ENCODE measurements at places on chromosomes 16 and 17. TPM values are rescaled to one million over a fixed set of nuclear protein-coding genes. Genes with fewer than 3 reads are reported as not detected.

- DNase-seq = no peak
- H3K27me3 ChIP-seq = no peaks in the 10 kb centered on the region
- no peak overlapping the region for H3K27ac ChIP-seq
- H3K4me3 ChIP-seq = no peak overlapping the region
- no peaks in the 10 kb centered on the region for H3K36me3 ChIP-seq
- H3K4me1 ChIP-seq = no peaks in the 10 kb centered on the region
Measured at GRCh38 chr17:38981636-38982035, 14.4 kb upstream of the FBXO47 start.

DNA sequence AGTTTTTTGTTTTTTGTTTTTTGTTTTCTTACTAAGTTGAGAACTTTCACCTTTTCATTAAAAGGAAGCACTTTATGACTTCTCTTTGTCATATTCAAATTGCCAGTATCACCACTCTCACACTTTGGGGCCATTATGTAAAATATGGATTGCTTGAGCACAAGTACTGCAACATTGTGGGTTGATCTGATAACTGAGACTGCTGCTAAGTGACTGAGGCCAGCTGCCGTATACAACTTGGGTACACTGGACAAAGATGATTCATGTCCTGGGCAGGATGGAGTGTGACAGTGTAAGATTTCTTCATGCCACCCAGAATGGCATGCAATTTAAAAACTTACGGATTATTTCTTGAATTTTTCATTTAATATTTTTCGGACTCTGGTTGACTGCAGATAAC lies 7.8 kb downstream of the TTC19 start:
- H3K36me3 ChIP-seq = peaks cover 83% of the 10 kb centered on the region
- no peaks in the 10 kb centered on the region for H3K4me1 ChIP-seq
- H3K4me3 ChIP-seq = no peak overlapping the region
- no peak for DNase-seq

DNA sequence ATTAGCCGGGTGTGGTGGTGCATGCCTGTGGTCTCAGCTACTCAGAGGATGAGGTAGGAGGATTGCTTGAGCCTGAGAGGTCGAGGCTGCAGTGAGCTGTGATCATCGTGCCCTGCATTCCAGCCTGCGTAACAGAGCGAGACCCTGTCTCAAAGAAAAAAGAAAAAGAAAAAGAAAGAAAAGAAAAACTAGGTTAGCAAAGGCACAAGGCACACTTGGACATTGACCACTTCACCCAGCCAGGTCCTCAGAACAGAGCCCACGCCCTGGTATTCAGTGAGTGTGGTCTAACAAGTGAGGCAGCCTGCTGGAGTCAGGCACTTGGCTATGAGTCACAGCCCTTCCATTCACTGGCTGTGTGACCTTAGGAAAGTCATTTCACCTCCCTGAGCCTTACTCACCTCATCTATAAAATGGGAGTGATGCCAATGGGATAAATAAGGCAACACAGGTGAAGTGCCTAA lies 10.4 kb downstream of the MILR1 start:
- H3K36me3 ChIP-seq = no peaks in the 10 kb centered on the region
- no peak overlapping the region for H3K4me3 ChIP-seq
- no peaks in the 10 kb centered on the region for H3K27me3 ChIP-seq
- DNase-seq = no peak

- H3K27me3 ChIP-seq = no peaks in the 10 kb centered on the region
- H3K36me3 ChIP-seq = no peaks in the 10 kb centered on the region
- no peak overlapping the region for H3K4me3 ChIP-seq
- no peak overlapping the region for H3K27ac ChIP-seq
Measured at GRCh38 chr17:71975331-71975801, 145.5 kb upstream of the SOX9 start.

DNA sequence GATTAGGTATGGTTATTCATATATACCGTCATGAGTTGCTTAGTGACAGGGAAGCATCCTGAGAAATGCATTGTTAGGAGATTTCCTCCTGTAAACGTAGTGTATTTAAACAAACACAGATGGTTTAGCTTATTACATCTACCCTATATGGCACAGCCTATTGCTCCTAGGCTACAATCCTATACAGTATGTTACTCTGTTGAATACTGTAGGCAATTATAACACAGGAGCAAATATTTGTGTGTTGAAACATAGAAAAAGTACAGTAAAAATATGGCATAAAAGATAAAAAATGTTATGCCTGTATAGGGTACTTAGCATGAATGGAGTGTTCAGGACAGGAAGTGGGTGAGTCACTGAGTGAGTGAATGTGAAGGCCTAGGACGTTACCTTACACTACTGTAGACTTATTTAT lies 157.7 kb downstream of the CDH11 start:
- no peaks in the 10 kb centered on the region for H3K36me3 ChIP-seq
- no peak overlapping the region for H3K27ac ChIP-seq
- H3K4me3 ChIP-seq = no peak overlapping the region
- no peaks in the 10 kb centered on the region for H3K27me3 ChIP-seq
- no peaks in the 10 kb centered on the region for H3K4me1 ChIP-seq

- no peak for DNase-seq
- H3K4me3 ChIP-seq = no peak overlapping the region
- H3K4me1 ChIP-seq = peaks cover 23% of the 10 kb centered on the region
- peaks cover 8% of the 10 kb centered on the region for H3K36me3 ChIP-seq
- H3K27ac ChIP-seq = no peak overlapping the region
- no peaks in the 10 kb centered on the region for H3K27me3 ChIP-seq
Measured at GRCh38 chr16:1940273-1941161, 2.5 kb downstream of the MSRB1 start.

DNA sequence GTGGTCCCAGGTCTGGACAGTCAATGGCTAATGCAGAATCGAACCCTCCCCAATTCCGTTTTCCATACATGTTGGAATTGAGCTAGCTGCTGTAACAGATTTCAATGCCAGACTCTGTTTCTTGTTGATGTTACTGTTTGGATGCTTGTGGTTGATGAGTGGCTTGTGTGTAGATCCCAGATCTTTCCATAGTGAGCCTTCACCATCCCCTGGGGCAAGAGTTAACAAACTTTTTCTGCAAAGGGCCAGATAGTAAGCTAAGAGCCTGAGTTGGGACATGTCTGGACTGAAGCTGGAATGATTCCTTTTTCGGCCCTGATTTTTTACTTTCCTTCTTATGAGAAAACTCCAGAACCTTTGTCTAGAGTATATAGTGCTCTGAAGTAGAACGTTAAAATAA lies 296.3 kb downstream of the CPPED1 start:
- no peaks in the 10 kb centered on the region for H3K4me1 ChIP-seq
- H3K36me3 ChIP-seq = no peaks in the 10 kb centered on the region
- no peaks in the 10 kb centered on the region for H3K27me3 ChIP-seq

GRCh38 chr17:14389681-14390080 lies 88.8 kb downstream of the HS3ST3B1 start:
- H3K4me1 ChIP-seq = no peaks in the 10 kb centered on the region
- no peaks in the 10 kb centered on the region for H3K36me3 ChIP-seq
- H3K4me3 ChIP-seq = no peak overlapping the region
- no peaks in the 10 kb centered on the region for H3K27me3 ChIP-seq
- DNase-seq = no peak
- H3K27ac ChIP-seq = no peak overlapping the region

- H3K4me3 ChIP-seq = no peak overlapping the region
- H3K27ac ChIP-seq = no peak overlapping the region
- no peaks in the 10 kb centered on the region for H3K4me1 ChIP-seq
Measured at GRCh38 chr17:28755486-28755885, 11.7 kb downstream of the TRAF4 start.

DNA sequence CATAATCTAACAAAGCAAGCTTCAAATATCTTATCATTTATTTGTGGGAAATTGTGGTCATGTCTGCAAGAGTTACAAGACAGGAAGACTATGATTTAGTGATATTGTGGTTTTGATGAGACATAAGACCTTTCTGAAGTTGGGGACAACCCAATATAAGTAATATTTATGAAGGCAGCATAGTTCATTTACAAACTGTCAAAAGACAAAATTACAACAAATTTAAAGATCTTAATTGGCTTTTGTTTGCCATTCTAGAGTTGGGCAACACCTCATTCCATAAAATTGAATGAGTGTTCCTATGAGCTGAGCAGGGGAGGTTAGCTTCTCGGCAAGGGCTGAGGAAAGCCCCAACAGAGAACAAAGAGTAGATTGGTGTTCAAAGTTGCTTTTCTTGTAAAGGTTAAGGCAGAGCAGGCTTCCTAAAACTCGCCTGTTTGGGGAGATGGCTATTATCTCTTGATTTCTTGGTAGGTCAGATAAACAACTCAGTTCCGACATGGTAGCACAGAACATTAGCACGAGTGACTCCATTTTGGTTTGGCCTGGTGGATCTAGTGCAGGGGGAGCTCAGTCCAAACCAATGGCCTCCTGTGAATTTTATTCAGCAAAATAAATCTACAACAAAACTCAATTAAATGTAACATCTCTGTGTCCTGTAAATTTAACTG lies 10.9 kb upstream of the MMD start:
- H3K4me1 ChIP-seq = no peaks in the 10 kb centered on the region
- no peak for DNase-seq
- peaks cover 2% of the 10 kb centered on the region for H3K27me3 ChIP-seq
- no peaks in the 10 kb centered on the region for H3K36me3 ChIP-seq
- H3K4me3 ChIP-seq = no peak overlapping the region
- no peak overlapping the region for H3K27ac ChIP-seq

DNA sequence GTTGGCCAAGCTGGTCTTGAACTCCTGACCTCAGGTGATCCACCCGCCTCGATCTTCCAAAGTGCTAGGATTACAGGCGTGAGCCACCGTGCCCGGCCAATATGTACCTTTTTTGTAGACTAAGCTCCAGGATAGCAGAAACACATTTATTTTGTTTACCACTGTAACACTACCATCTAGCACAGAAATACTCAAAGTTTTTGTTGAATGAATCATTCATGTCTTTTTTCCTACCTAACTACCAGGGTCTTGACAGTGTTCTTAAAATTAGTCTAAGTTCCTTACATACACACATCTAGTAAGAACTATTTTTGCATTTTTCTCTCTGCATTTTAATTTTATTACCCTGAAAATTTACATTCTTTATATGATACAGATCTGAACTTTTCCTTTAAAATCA lies 44.4 kb downstream of the AKAP10 start:
- no peak for DNase-seq
- no peaks in the 10 kb centered on the region for H3K27me3 ChIP-seq
- no peak overlapping the region for H3K27ac ChIP-seq
- H3K4me3 ChIP-seq = no peak overlapping the region

GRCh38 chr16:8683640-8684039 lies 9.2 kb downstream of the ABAT start:
- no peak for DNase-seq
- H3K27me3 ChIP-seq = no peaks in the 10 kb centered on the region
- no peak overlapping the region for H3K4me3 ChIP-seq

DNA sequence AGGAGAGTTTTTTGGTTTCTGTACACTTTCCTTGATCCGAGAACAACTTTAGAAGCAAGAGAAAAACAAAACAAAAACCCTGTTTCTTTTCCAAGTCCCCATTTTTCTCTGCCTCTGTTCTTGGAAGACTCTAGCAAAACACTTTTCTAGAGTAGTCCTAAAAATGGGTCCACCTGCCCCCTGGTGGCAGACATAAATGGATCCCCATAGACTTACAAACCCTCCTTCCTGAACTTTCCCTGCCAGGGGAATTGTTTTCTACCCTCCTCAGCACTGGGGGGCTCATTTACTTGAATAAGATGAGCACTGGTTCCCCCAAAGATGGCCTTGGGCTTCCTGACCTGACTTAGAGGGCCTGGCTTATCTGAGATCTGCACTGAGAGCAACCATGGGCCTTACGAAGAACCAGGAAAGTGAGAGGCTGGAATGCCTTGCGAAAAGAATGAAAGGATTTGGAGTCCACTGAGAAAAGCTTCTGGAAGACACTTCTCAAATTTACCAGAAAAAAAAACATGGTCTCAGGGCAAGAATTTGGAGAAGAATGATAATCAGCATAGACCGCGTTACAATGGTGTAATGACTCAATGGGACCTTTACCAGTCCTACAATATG lies 48.0 kb upstream of the CDYL2 start:
- no peak overlapping the region for H3K4me3 ChIP-seq
- H3K27ac ChIP-seq = no peak overlapping the region
- no peak for DNase-seq
- H3K4me1 ChIP-seq = no peaks in the 10 kb centered on the region
- H3K27me3 ChIP-seq = peaks cover 5% of the 10 kb centered on the region

- H3K4me1 ChIP-seq = no peaks in the 10 kb centered on the region
- DNase-seq = no peak
- H3K4me3 ChIP-seq = no peak overlapping the region
- H3K27me3 ChIP-seq = peaks cover 19% of the 10 kb centered on the region
- H3K36me3 ChIP-seq = no peaks in the 10 kb centered on the region
Measured at GRCh38 chr17:27906623-27907022, 13.5 kb upstream of the LYRM9 start.

- H3K27me3 ChIP-seq = no peaks in the 10 kb centered on the region
- no peaks in the 10 kb centered on the region for H3K36me3 ChIP-seq
- H3K27ac ChIP-seq = peak overlapping the region; percentile 66
- H3K4me3 ChIP-seq = peak overlapping the region; percentile 61
- peaks cover 18% of the 10 kb centered on the region for H3K4me1 ChIP-seq
Measured at GRCh38 chr17:489758-490329, 137.2 kb upstream of the RPH3AL start.

DNA sequence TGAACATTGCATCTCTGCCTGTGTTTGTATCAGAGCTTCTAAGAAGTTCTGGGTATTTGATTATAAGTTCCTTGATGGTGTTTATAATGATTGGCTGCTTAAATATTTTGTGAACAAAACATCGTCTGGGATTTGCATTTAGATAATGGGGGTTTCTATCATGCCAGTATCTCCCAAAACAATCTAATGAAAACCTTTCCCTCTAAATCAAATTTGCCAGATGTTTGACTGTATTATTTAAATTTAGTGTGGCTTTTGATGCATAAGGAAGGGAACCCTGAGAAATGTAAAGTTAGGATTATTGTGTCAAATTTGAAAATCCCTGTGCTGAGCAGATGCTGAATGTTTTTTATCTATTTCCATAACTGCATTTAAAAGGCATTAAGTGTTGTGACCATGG lies 159.9 kb downstream of the HS3ST3A1 start:
- no peak for DNase-seq
- no peaks in the 10 kb centered on the region for H3K36me3 ChIP-seq
- no peaks in the 10 kb centered on the region for H3K4me1 ChIP-seq

GRCh38 chr17:63113167-63113566 lies 147.1 kb downstream of the TANC2 start:
- H3K27ac ChIP-seq = no peak overlapping the region
- no peak overlapping the region for H3K4me3 ChIP-seq
- no peaks in the 10 kb centered on the region for H3K27me3 ChIP-seq
- peak; percentile 7 for DNase-seq

- H3K36me3 ChIP-seq = no peaks in the 10 kb centered on the region
- peak; percentile 48 for DNase-seq
- H3K27me3 ChIP-seq = peaks cover 20% of the 10 kb centered on the region
- peaks cover 7% of the 10 kb centered on the region for H3K4me1 ChIP-seq
Measured at GRCh38 chr17:48671697-48672171, 45.6 kb upstream of the HOXB9 start.

Gene GNGT2
- 11.4 TPM for polyA plus RNA-seq

Gene VMO1
- polyA plus RNA-seq = not detected

Gene CCL4
- polyA plus RNA-seq = 1.2 TPM

Gene MPV17L
- polyA plus RNA-seq = not detected

Gene LLGL2
- 13.6 TPM for polyA plus RNA-seq

Gene ADAD2
- polyA plus RNA-seq = 0.25 TPM

Gene PLXDC1
- polyA plus RNA-seq = 0.49 TPM

Gene TMEM238L
- polyA plus RNA-seq = not detected

Gene KRT28
- not detected for polyA plus RNA-seq

Gene CCL3
- not detected for polyA plus RNA-seq

Gene KRTAP1-5
- not detected for polyA plus RNA-seq

Gene MILR1
- not detected for polyA plus RNA-seq

Gene MT1F
- 39.8 TPM for polyA plus RNA-seq

Gene TEX14
- polyA plus RNA-seq = not detected

Gene TERF2IP
- 204 TPM for polyA plus RNA-seq

Gene CD7
- polyA plus RNA-seq = 56.3 TPM

Gene EMP2
- not detected for polyA plus RNA-seq

Gene CYGB
- polyA plus RNA-seq = not detected

Gene TAC4
- polyA plus RNA-seq = not detected

All from CD4-positive, CD25-positive, alpha-beta regulatory T cell (primary cell).